ENCODE measurements at places on chromosomes 7 and 10.
A peak's percentile ranks its signal among the peaks of the same experiment; 100 is the strongest.

GRCh38 chr10:132422903-132423825 is 26.2 kb downstream of the PWWP2B start:
- no peak for DNase-seq

GRCh38 chr7:91660734-91661356 is 219.7 kb downstream of the MTERF1 start:
- DNase-seq, result no peak

DNA sequence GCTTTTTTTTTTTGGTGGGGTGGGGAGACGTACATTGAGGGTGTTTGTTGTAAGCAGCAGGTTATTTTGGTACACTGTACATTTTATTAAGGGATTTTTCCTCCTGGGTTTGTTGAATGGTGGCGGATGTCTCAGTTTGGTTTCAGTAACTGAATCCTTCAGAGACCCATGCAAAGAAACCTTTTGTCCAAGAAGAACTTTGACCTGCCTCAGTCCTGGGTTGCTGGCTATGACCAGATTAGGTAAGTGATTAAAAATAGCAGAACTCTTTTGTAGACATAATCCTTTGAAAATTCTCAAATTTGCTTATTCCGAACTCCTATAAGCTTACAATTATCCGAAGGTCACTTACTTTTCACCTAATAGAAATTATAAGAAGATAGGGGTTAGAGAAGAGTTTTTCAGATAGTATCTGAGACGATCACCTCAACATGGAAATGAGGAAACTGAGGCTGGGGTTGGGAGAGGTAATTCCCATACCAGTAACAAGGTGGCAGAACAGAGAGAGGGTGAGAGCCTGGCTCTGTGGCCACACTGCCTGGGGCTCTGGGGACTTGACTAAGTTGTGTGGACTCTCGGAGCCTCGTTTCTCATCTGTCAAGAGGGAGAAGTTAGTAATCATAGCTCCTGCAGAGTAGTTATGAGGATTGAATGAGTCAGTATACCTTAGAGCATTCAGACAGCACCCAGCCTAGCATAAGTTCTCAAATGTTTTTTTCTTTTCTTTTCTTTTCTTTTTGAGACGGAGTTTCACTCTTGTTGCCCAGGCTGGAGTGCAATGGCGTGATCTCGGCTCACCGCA is 87.4 kb downstream of the CCNY start:
- no peak for DNase-seq

DNA sequence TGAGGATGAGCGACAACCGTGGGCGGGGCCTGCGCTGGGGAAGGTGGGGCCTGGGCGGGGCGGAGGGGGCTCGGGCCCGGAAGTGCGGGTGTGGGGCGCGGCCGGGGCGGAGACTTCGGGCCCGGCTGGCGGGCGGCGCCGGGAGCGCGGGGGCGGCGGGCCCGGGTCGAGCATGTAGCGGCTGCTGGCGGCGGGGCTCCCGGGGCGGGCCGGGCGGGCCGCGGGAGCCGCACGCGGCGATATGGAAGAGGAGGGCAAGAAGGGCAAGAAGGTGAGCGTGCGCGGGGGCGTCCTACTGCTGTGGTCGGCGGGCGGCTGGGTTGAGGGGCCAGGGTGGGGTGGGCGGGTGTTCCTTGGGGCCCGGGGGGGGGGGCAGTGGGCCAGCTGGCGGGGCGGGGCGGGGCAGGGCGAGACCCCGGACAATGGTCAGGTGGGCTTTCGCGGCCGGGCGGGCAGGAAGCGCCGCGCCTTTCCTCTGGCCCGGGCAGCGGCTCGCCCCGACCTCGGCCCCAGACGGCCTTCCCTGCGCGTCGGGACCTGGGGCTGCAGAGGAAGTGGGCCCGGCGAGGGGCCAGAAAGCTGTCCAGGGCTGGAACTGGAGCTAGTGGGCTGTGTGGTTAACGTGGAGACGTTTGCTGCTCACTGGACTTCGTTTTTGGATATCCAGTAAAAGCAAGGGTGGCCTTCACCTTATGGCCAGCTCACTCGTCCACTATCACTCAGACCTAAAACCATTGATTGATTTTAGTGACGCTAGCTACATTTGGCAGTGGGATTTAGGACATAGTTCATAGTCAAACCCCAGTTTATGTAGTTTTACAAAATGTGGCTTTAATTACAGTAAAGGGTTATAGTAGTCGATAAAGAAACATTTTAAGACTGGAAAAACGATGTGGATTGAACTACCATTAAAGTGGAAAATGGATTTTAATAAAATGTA is at the start of gene CCM2:
CCM2 (plus strand) TSS at position 109 of the 940 bp plus-strand sequence; CDS start at position 242, 133 bp downstream.
- no peak for DNase-seq

GRCh38 chr7:35691827-35692307 is 3.1 kb downstream of the HERPUD2 start:
- peak; percentile 50 for DNase-seq

DNA sequence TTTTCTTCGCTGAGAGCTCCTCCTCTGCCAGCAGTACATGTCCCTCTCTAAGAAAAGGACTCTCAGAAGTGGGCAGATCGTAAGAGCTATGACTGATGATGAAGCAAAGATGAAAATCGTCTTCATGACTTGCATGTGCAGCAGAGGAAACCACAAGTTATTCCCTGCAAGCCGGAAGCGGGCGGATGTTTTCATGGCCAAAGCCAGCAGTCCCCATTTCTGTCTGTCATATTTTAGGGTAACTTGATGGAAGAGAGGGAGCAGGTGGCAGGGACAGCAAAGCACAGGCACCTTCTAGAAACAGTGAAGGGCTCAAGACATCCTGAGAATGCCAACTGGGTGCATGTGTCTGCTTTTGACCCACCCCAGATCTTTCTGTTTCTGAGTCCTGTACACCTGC is 19.9 kb downstream of the KLF6 start:
- peak; percentile 35 for DNase-seq

All from AML-193 (cell line).